ENCODE measurements at places on chromosomes 12 and 14. TPM values are rescaled to one million over a fixed set of nuclear protein-coding genes. Genes with fewer than 3 reads are reported as not detected.

- no peak overlapping the region for H3K4me3 ChIP-seq
- H3K27me3 ChIP-seq, result peaks cover 39% of the 10 kb centered on the region
- H3K27ac ChIP-seq, result no peak overlapping the region
- H3K36me3 ChIP-seq, result no peaks in the 10 kb centered on the region
- peaks cover 4% of the 10 kb centered on the region for H3K4me1 ChIP-seq
These were observed 13.0 kb downstream of the TMEM52B start for GRCh38 chr12:10191865-10192264.

DNA sequence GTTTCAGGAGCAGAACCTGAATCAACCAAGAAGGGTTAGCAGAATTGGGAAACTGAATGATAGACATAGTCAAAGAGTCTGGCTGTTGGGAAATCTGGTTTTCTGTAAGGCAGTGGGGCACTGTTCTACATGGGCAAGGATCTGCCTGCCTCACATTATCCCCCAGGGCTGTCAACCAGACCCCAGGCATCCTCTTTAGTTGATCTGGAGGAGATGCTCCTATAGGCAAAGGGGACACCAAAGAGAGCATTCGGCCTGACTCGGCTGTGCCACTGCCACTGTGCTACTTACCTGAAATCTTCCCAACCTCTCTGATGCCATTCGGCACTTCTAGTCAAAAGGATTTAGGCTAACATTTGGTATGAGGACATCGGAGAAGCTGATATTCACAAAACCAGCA is 4.1 kb downstream of the ISCU start:
- no peak for DNase-seq
- H3K27me3 ChIP-seq, result no peaks in the 10 kb centered on the region
- peaks cover 53% of the 10 kb centered on the region for H3K36me3 ChIP-seq
- H3K27ac ChIP-seq, result peak overlapping the region; percentile 37

- no peak overlapping the region for H3K27ac ChIP-seq
- peaks cover 32% of the 10 kb centered on the region for H3K4me1 ChIP-seq
- DNase-seq, result no peak
- H3K27me3 ChIP-seq, result peaks cover 19% of the 10 kb centered on the region
- H3K36me3 ChIP-seq, result no peaks in the 10 kb centered on the region
These were observed 2.3 kb upstream of the SCNN1A start for GRCh38 chr12:6377667-6377994.

- no peak overlapping the region for H3K27ac ChIP-seq
- H3K27me3 ChIP-seq, result peaks cover 11% of the 10 kb centered on the region
- H3K36me3 ChIP-seq, result no peaks in the 10 kb centered on the region
- H3K4me3 ChIP-seq, result no peak overlapping the region
These were observed 440.1 kb upstream of the CCDC196 start for GRCh38 chr14:66046035-66046434.

DNA sequence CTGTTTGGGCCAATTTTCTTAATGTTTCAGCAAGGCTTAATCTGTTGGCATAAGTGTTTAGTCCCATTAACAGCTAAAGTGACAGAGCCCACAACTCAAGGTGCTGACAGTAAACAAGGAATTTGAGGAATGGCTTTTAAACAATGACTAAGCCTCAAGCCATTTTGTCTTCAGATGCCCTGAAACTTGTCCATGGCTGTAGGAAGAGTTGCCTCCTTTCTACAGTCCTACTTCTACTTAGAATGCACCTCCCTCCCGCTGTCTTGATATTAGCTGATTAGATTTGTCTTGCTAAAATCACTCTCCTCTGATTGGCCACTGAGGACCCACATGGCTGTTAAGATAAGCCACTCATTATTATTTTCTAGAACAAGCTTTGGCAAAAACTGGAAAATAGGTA is 188.4 kb upstream of the OTX2 start:
- no peaks in the 10 kb centered on the region for H3K4me1 ChIP-seq
- no peak for DNase-seq
- H3K36me3 ChIP-seq, result no peaks in the 10 kb centered on the region
- H3K27me3 ChIP-seq, result peaks cover 2% of the 10 kb centered on the region

GRCh38 chr12:9961106-9961505 is 10.1 kb upstream of the CLEC12A start:
- H3K27ac ChIP-seq, result no peak overlapping the region
- DNase-seq, result no peak
- no peak overlapping the region for H3K4me3 ChIP-seq
- no peaks in the 10 kb centered on the region for H3K27me3 ChIP-seq

- H3K4me3 ChIP-seq, result no peak overlapping the region
- no peaks in the 10 kb centered on the region for H3K27me3 ChIP-seq
- DNase-seq, result peak; percentile 52
- peak overlapping the region; percentile 78 for H3K27ac ChIP-seq
These were observed 213.1 kb downstream of the CHST11 start for GRCh38 chr12:104669851-104670337.

GRCh38 chr14:94018308-94018707 is 7.8 kb upstream of the OTUB2 start:
- no peak overlapping the region for H3K4me3 ChIP-seq
- peaks cover 3% of the 10 kb centered on the region for H3K27me3 ChIP-seq
- no peak for DNase-seq
- peaks cover 42% of the 10 kb centered on the region for H3K4me1 ChIP-seq
- no peaks in the 10 kb centered on the region for H3K36me3 ChIP-seq

DNA sequence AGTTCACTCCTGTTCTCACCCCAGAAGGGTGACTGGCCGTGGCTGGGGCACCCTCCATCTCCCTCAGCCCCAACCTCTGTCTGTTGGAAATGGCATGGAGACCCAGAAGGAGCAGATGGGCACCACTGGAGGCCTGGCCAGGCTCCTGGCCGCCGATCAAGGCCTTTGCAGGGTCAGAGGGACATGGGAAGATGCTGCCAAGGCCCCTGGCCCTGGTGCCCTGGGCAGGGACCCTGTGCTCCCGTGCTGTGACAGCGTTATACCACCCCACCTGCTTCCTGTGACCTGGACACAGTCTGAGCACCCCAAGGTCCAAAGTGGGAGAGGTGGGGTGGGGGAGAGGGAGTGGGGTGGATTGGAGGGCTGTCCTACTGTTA is 3.5 kb downstream of the INF2 start:
- no peaks in the 10 kb centered on the region for H3K27me3 ChIP-seq
- peaks cover 22% of the 10 kb centered on the region for H3K36me3 ChIP-seq
- peaks cover 60% of the 10 kb centered on the region for H3K4me1 ChIP-seq
- H3K4me3 ChIP-seq, result no peak overlapping the region
- no peak for DNase-seq

DNA sequence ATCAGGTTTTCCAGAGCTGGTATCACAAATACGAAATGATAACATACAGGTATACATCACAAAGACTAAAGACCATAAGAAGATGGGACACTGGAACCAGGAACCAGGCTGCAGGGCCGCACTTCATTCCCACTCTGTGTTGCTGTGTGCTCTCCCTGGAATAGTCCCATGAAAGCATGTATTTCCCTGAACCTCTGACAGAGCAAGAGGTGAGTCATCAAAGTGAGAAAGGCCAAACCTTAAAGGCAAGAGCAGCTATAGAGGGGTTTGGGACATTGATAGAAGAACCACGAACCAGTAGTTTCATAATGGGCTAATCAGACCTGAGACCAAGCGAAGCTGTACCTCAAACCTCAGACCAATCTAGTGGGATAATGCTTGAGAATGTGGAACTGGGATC is 283.0 kb upstream of the PRKD1 start:
- H3K4me1 ChIP-seq, result no peaks in the 10 kb centered on the region
- no peaks in the 10 kb centered on the region for H3K36me3 ChIP-seq
- H3K27me3 ChIP-seq, result no peaks in the 10 kb centered on the region
- H3K27ac ChIP-seq, result no peak overlapping the region
- DNase-seq, result no peak
- no peak overlapping the region for H3K4me3 ChIP-seq

DNA sequence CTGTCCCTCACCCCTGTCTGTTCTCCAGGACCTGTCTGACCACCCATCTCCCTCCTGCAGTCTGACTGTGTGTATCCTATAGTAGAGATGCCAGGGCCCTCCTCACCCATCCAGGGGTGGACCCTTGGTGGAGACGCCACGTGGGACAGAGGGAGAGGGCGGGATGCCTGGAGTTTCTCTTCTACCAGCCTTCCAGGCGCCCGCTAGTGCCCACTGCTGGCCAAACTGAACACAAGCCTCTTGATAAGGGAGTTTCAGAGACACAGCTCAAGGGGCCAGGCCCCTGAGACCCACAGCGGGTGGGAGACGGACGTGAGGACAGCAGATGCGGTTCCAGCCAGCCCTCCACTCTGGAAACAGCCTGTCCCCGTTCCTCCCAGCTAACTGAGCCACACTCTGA is 147.3 kb downstream of the RBM19 start:
- H3K27me3 ChIP-seq, result no peaks in the 10 kb centered on the region
- no peak for DNase-seq

DNA sequence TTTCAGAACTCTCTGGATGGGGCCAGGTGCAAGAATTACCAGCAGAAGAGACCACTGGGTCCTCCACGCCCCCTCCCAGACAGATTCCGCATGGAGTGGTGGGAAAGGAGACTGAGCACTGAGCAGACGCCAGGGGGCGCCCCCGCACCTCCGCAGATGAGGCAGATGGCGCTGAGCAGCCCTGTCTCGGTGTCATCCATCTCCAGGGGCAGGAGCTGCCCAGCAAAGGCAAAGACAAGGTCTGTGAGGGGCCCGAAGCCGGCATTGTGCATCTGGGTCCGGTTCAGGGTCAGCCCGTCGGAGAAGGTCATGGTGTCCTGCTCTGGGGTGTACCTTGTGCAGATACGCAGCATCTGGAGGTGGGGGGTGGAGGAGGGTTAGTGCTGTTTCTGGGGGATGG is 6.3 kb upstream of the ITGB7 start:
- no peak overlapping the region for H3K4me3 ChIP-seq
- peak; percentile 84 for DNase-seq
- H3K36me3 ChIP-seq, result peaks cover 79% of the 10 kb centered on the region
- peak overlapping the region; percentile 55 for H3K27ac ChIP-seq
- H3K27me3 ChIP-seq, result no peaks in the 10 kb centered on the region

- no peak overlapping the region for H3K4me3 ChIP-seq
- H3K36me3 ChIP-seq, result peaks cover 13% of the 10 kb centered on the region
- H3K27ac ChIP-seq, result no peak overlapping the region
- DNase-seq, result no peak
These were observed 149.2 kb downstream of the DUSP6 start for GRCh38 chr12:89203144-89203543.

DNA sequence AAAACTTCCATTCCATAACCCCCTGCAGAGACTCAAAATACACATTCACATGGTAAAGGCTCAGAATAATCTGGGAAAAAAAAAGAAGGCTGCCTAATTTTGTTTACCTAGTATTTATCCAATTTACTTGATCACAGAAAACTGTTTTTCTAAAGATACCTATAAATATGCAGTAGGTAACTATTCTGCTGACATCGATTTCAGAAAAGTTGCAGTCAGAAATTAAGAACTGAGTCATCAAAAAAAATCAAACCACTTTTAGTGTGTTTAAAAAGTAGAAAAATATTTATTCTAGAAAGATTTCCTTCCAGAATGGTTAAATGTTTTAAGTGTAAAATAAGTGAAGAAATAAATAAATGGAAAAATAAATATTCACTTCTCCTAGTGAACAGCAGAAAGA is 254.5 kb upstream of the CAND1 start:
- no peak for DNase-seq
- H3K36me3 ChIP-seq, result no peaks in the 10 kb centered on the region
- no peaks in the 10 kb centered on the region for H3K27me3 ChIP-seq
- no peaks in the 10 kb centered on the region for H3K4me1 ChIP-seq
- H3K27ac ChIP-seq, result no peak overlapping the region

DNA sequence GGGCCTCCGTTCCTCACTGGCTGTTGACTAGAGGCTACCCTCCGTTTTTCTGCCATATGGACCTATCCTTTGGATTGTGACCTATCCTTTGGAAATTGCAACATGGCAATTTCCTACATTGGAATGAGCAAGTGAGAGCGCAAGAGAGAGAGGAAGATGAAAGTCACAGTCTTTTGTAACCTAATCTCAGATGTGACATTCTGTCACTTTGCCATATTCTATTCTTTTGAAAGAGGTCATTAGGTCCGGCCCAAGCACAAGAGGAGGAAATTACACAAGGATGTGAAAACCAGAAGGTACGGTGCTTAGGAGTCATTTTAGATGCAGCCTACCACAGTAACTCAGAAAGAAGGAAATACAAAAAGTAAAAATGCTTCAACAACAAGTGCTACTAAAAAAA is 47.3 kb upstream of the SRP54 start:
- DNase-seq, result no peak
- H3K4me3 ChIP-seq, result no peak overlapping the region
- no peak overlapping the region for H3K27ac ChIP-seq
- H3K36me3 ChIP-seq, result peaks cover 2% of the 10 kb centered on the region

GRCh38 chr12:128114485-128114884 is 152.5 kb upstream of the TMEM132C start:
- no peak overlapping the region for H3K27ac ChIP-seq
- no peaks in the 10 kb centered on the region for H3K27me3 ChIP-seq
- no peak overlapping the region for H3K4me3 ChIP-seq
- no peaks in the 10 kb centered on the region for H3K36me3 ChIP-seq

The RD3L gene
- total RNA-seq, result not detected

The LRFN5 gene
- not detected for total RNA-seq

The NGB gene
- total RNA-seq, result not detected

The HOXC9 gene
- not detected for total RNA-seq

The NOS1 gene
- not detected for total RNA-seq

The RFX4 gene
- not detected for total RNA-seq

The ACOT6 gene
- not detected for total RNA-seq

The NOVA1 gene
- total RNA-seq, result not detected
